ENCODE measurements at places on chromosomes 6 and 20.

DNA sequence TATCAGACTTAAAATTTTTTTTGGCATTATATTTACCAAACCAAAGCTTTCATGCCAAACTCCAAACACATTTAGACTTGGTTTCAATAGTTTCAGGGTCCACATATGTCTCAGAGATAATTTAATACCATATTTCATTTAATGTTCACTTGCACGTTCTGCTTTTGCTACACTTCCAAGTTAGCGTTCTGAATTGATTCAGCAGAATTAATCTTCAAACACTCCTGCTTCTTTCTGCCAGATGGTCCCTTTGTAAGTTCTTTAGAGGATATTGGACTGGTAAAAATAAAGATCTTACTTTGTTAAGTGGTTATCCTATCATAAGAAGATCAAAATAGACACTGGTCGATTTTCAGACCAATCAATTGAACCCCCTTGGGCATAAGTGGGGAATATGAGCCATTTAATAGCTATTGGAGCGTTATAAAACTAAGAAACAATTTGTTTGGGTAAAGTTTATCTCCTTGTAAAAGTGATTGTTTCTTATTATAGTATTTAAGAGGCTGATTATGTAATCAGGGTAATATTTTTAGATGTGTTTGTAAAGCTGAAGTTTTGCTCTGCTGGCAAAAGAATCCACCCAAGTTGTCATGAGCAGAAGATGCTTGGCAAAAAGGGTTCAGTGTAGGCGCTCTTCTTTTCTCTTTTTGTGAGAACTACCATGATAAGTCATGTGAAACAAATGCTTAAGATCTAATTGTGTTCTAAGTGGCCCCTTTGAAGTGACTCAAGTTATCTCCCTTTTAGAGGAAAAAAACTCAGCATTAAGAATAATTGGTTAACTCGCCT is 92.2 kb downstream of the MCHR2 start:
- no peak for DNase-seq

DNA sequence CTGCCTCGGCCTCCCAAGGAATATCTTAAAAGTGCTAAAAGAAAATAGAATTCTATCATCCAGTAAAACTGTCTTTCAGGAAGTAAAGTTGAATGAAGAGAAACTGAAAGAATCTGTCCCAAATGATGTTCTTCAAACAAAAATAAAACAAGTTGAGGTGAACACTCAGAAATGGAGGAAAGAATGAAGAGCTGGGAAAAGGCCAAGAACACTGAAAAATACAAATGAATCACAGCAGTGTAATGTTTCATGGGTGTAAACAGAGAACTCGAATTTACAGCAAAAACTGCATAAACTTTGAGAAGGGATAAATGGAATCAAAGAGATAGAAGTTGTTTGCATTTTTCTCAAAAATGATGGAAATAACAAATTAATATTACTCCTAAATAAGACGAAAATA is 317.3 kb downstream of the TAF4 start:
- DNase-seq: no peak

DNA sequence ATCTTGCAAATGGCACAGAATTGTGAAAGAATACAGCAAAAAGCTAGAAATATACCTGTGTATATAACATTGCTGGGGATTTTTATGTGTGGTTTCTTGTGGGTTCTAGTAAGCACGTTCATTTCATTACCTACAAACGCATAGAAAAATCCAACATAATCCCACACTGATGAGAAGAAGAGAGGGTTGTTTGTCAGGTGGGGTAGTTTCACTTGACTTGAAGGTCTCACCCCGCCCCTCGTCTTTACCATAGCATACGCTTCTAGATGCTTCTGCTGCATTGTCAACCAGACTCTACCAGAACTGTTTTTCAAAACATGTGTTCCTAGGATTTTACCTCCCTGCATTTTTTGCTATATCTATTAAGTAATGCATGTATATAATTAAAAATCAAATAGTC is 284.1 kb upstream of the TAB2 start:
- no peak for DNase-seq

DNA sequence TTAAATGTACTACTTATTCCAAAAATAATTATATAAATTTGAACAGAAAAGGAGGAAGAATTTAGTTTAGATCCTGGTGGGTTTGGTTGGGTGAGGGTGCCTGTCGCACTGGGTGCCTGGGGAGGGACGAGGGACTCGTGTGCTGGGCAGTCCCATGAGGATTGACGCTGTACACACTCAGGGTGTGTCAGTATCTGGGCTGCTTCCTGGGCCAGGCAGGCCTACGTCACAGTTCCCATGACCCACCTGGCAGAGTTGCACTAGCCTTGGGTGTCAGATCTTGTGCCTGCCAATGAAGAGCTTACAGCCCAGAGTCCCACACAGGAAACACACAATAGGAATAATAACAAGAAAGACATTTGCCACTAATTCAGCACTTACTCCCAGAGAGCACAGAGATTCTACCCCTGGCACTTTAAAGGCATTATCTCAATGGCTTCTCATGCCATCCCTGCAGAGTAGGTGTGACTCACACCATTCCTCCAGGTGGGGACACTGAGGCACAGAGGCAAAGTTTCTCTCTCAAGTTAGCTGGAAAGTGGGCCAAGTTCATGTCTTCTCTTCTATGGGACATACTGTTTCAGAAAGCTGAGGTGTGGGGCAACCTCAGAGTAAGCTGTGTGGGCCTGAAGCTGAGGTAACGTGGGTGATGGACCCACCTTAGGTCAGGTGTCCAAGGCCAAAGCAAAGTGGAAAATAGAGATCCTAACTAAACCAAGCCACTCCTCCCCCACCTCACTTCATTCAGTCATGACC is 1.3 kb upstream of the SDCBP2 start:
- no peak for DNase-seq

DNA sequence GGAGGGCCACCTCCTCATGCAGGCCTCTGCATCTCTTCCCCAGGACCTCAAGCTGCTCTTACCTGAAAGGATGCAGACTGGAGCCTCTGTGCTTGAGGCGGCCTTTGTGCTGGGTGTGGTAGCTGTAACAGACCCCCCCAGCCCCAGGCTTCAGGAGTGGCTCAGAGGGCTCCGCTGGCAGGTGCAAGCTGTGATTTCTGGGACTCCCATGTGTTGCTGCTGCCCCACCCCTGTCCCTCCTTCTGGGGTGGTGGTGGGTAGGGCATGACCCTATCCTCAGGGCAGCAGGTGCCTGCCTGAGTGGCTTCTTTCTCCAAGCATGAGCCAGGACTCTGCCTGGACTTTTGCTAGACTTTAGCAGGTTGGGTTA is 121.2 kb downstream of the SULF2 start:
- no peak for DNase-seq

DNA sequence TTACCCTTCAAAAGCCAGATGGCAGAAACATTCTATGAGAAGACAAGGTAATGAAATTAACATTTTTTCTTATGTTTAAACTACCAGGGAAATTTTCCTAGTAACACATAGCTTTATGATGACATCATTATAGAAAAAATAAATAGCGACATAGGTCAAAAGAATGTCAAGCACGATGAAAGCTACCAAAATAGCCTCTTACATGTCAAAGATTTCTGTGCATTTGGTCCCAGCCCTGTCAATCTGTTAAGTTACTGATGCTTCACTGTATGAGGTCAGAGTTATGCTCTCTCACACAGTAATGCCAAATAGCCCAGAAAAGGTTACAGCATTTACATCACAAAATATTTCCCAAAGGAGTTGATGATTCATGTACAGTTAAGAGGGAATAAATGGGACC is 199.8 kb upstream of the DEFB112 start:
- no peak for DNase-seq

GRCh38 chr6:53916804-53917463 is 122.1 kb downstream of the LRRC1 start:
- DNase-seq: no peak

GRCh38 chr20:22575087-22575721 is 9.2 kb downstream of the FOXA2 start:
- no peak for DNase-seq

GRCh38 chr6:43454696-43455530 is 435 bp downstream of the DLK2 start:
- peak; percentile 59 for DNase-seq

DNA sequence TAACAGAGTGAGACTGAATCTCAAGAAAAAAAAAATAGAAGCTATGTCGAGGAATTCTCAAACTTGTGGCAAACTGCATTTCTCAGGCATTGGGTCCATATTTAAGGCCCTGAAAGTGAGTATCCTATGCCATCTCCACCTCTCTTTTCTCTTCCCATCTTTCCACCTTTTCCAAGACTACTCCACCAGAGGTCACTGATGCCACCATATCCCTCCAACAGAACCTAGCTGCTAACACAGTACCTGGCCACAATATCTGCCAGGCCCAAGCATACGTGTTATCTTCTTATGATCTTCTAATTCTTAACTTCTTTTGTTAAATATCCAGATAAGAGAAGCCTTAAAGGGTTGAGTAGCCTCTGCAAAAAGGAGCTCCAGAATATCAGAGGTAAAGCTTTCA is 8.2 kb upstream of the ADGRF4 start:
- peak; percentile 5 for DNase-seq

- no peak for DNase-seq
Observed at GRCh38 chr6:67606906-67607828, 1027.9 kb upstream of the ADGRB3 start.

DNA sequence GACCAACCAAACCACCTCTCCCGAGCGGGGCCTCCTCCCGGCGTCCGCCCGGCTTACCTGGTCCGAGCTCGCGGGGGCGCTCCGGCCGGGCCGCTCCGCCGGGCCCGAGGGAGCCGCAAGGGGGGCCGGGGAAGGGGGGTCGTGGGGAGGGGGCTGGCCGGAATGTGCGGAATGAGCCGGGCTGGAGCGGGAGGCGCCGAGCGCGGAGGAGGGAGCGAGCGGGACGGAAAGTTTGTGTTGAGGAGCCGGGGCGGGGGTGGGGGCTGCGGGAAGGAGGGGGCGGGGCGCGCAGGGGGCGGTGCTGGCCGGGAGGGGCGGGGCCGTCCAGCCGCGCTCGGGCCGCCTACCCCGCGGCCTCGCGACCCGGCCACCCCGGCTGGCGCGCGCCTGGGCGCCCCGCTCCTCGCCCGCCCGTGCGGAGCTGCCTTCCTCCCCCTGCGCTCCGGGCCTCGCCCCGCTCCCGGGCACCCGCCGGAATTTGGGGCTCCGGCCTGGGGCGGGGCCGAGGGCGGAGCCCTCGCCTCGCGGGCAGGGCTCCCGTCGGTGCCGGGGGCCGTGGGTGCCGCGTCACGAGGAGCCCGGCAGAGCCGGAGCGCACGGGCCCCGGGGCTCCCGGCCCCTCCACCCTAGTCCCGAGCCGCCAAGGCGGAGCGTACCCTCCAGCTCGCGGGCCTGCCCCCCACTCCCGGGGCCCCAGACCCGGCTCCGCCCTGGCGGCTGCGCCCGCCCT is at the start of gene TEAD3:
TSS of gene TEAD3 (minus strand) at position 239 of the 730 bp plus-strand sequence.
- peak; percentile 31 for DNase-seq

DNA sequence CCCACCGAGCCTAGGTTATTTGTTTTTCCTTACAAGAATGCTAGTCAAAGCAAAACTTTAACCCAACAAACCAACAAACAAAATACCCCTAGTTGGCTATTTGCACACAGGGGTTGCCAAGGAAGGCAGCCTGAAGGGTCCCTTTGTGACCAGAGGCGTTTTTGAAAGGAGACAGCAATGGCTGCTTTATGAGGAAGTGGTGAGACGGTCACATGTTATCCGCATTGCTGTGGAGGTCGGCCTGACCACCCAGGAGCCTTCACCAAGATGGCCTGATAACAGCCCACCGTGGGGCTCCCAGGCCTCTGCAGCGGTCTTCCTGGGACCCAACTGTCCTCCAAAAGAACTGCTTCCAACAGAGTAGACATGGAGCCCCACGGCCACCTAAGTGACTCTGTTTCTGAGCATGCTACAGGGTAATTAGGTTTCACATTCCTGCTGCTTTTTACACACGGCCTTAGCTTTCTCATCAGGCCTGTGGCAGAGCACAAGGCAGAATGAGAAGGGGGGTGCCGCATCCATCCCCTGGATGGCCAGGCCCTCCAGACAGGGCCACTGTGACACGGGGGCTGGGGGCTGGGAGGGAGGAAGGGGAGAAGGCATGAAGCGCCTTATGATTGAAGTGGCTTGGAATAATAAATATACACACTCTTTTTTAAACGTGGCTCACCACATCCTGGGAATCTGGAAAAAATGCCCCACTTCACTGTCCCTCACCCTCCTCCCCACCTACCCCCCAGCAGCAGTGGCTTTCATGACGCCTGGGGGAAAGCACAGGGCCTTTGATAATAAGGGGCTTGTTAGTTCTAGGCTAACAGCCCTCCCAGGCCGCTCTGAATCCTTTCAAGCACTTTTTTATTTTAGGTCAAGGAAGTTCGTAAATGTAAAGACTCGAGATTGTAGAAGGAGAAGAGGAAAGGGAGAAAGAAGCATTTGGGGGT is 86.0 kb downstream of the CLIC5 start:
- no peak for DNase-seq

DNA sequence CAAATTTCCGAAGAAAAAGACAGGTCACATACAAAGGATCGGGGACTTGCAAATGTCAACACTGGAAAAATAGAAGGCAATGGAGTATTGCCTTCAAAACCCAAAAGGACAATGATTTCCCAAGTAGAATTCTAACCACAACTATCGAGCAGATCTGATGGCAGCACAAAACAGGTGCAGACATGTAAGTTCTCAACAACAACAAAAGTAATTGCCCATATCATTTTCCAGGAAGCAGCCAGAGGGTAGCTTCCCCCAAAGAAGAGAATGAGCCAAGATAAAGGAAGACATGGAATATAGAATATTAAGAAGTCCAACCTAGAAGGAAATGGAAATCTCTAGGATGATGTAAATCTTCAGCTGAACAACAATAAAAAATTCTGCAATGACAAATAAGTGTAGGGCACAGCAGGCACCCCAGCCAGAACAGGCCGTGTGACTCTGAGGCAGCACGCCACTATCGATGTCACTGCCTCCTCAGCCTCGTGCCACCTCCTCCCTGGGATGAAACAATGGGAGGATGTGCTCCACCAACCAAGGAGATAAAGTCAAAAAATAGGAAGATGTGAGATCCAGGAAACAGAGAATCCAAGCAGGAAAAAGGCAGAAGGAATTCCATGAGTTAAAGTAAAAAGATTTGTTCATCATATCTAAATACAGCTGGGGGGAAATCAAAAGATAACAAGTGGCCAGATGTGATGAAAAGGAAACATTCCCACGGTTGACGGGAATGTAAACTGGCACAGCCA is 34.1 kb downstream of the SERPINB1 start:
- no peak for DNase-seq

GRCh38 chr20:36836591-36837269 is 39.2 kb upstream of the TLDC2 start:
- DNase-seq: peak; percentile 70
